Right lobe of liver (tissue), 6 donors: ENCODE measurements at places on chromosomes 5 and 9. TPM values are rescaled to one million over a fixed set of nuclear protein-coding genes. Genes with fewer than 3 reads are reported as not detected.

DNA sequence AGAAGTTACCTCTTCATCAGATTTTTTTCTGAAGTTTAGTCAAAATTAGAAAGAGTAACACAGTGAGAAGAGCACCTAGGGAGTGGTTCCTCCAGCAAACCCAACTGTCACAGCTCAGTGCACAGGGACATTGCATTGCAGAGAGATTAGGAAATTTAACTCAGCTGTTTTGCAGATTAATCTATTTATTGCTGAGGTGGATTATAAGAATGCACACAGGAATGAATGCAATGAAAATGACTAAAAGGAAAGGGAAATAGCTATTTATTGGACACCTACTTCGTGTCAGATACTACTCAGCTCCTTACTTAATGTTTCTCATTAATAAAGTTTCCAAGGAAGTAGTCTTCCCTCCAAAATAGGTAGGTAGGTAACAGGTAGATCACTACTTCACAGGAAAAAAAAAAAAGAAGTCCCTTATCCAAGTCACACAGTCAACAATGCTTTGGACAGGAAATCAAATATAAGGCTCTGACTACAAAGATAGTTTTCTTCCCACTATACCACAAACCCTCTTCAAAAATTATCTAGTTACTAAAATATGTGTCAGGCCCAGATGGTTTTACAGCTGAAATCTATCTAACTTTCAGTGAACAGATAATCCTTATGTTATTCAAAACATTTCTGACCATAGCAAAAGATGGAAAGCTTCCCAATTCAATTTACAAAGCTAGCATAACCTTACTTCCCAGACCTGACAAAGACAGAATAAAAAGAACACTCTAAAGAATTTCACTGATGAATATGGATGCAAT lies 442.2 kb upstream of the MPDZ start:
- no peak overlapping the region for H3K27ac ChIP-seq
- no peaks in the 10 kb centered on the region for H3K36me3 ChIP-seq
- DNase-seq = no peak
- H3K4me1 ChIP-seq = no peaks in the 10 kb centered on the region
- no peaks in the 10 kb centered on the region for H3K27me3 ChIP-seq
- H3K4me3 ChIP-seq = no peak overlapping the region

Gene ABO
- not detected for total RNA-seq

DNA sequence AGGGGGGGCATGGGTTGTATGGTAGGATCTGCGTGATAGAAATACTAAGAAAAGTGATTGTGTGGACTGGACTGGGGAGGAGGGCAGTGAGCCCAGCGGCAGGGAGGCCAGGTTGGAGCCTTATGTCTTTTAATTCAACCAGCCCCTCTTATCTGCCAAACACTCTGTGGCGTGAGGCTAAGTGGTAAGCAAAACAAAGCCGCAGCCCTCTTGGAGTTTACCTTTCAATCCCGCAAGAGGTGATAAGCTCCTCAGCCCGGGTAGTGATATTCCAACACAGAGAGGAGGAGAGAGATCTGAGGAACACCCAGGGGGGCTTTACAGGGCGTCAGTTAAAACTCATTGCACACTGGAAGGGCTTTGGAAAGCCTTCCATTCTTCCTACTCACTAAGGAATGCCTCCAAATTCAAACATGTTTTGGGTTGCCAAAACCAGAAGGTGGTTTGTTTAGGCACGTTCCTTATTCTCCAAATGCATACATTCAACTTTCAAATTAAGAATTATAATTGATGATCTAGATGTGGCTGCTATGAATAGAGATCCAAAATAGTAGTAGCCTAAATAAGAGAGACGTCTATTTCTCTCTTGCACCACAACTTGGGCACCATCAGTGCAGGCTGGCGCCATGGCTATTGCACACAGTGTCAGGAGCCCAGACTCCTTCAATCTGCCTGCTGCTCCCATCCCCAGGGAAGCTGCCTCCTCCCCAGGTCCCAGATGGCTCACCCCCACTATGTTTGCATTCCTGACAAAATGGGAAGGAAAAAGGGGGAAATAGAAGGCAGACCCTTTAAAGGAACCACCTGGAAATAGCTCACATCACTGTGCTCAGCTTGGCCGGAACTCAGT lies 75.1 kb upstream of the FSTL4 start:
- no peaks in the 10 kb centered on the region for H3K4me1 ChIP-seq
- no peak overlapping the region for H3K27ac ChIP-seq
- no peak for DNase-seq
- H3K4me3 ChIP-seq = no peak overlapping the region

GRCh38 chr5:149062371-149063016 lies 368 bp downstream of the SH3TC2 start:
- no peaks in the 10 kb centered on the region for H3K27me3 ChIP-seq
- H3K27ac ChIP-seq = no peak overlapping the region
- no peaks in the 10 kb centered on the region for H3K4me1 ChIP-seq
- no peak overlapping the region for H3K4me3 ChIP-seq
- no peak for DNase-seq
- H3K36me3 ChIP-seq = no peaks in the 10 kb centered on the region

Gene RANBP3L
- total RNA-seq = 0.31 TPM

DNA sequence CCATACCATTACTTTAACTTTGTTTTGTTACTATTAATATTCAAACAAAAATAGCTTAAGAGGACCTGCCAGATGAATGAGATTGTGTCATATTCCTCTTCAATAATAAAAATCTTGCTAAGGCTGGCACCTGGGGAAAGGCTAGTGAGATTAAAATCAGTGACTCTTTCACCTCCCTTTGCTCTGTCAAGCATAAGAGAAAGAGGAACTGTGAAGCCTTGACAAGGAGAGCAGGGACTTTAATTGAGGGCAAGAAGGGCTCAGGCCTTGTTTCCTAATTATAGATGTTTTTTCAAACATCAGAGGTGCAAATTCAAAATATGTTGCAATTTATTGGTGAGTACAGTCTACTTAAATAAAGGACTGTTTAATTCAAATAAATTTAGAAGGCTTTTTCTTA lies 91.7 kb downstream of the SPATA31D1 start:
- H3K36me3 ChIP-seq = no peaks in the 10 kb centered on the region
- no peak overlapping the region for H3K27ac ChIP-seq
- no peak for DNase-seq
- H3K4me3 ChIP-seq = no peak overlapping the region
